T follicular helper cell (primary cell): ENCODE measurements at places on chromosomes 13 and 19.

DNA sequence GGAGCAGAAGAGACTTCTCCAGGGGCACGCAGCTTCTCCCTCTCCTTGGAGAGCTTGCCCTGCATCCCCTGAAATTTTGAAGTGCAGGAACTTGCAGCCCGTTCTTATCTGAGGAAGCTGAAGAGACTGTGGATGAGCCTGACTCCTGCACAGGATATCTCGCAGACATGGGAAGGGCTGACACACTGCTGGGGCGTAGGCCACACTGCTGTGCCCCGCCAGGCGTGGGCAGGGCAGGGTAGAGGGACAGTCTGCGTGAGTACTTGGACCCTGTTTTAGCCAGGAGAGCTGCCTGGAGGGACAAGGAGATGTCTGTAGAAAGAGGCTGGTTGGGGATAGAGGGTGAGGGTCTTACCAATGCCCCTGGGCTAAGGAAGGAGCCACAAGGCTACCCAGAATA lies 353.7 kb upstream of the NBEA start:
- no peak for DNase-seq

DNA sequence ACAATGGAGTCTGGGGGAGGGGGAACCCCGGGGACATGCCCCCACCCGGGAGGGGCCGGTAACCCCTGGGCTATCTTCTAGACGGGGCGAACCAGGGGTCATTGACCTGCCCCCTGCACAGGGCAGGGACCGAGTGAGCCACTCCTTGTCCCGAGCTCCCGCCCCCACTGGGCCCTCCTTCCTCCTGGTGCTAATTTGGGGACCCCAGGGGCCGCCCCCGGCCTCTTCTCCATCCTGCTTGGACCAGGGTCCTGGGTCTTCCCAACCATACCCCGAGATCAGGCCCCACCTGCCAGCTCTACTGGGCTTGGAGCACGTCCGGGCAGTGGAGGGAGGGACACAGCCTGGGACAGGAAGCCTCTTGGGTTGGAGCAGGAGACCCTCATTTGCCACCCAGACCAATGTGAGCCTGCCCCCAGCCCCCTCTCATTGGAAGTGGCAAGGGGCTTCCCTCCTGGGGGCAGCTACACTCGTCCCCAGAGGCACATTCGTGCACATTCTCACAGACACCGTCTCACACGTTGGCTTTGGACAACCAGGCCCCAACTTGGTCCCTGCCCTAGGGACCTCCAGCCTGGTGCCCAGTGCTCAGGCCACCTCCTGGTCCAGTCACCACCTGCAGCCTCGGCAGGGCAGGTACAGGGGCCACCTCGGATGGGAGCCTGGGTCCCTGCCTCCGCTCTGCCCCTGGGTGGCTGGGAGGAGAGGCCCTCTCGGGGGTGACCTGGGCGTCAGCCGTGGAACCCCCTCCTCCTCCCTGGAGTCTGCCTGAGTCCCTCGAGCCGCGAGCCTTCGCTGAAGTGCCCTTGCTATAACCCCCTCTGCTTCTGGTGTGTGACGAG lies 3.3 kb upstream of the MISP start:
- DNase-seq = no peak

DNA sequence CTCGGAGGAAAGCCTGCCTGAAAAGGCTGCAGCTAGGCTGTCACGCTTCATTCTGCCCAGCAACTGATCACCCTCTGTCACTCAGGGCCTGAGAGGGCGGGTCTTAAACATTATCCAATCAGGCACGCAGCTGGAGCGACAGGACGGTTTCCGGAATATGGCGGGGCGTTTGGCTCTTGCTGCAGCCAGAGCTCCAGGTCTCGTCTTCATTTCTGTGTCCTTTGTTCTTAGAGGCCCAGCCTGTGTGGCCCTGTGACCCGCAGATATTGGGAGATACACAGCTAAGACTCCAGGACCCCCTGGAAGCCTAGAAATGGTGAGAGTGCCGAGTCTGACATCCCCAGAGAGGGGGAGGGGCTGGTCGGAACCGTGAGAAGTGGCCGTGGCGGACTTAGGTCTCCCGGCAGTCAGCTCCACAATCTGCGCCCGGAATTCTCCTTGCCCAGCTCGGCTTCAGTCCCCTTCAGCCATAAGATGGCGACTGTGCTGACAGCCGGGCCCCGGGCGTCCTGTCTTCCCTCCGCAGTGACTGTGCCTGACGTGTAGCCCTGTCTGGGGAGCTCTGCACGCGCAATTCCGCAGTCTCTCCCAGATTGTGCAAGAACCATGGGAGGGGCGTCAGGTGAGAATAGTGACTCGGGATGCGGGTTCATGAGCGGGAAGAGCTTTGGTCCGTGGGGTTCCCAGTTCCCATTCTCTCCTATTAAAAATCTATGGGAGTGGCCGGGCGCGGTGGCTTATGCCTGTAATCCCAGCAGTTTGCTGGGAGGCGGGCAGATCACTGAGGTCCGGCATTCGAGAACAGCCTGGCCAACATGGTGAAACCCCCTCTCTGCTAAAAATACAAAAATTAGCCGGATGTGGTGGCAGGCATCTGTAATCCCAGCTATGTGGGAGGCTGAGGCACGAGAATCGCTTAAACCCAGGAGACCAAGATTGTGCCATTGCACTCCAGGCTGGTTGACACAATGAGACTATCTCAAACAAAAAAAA lies at the start of gene ZNF429:
TSS of gene ZNF429 (plus strand) at position 144 of the 993 bp plus-strand sequence. CDS start at position 314, 170 bp downstream.
- DNase-seq = peak; percentile 86

DNA sequence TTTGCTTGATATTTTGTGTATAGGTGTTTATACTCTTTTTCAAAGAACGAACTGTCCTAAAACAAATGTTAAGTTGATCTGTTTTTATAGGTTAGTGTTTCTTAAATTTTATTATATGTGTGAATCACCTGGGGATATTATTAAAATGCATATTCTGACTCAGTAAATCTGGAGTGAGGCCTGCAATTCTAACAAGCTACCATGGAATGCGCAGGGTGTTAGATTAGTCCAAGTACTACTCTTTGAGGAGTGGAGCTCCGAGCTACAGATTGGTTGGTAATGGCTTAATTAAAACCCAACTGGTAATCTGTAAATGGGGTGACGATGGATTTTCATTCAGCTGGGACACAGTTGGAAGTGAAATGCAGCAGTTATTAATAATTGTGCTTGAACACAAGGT lies 214.1 kb upstream of the UFM1 start:
- DNase-seq = no peak

- no peak for DNase-seq
Measured at GRCh38 chr13:27489456-27489855, 39.1 kb upstream of the MTIF3 start.

GRCh38 chr13:49292742-49293486 lies 45.2 kb downstream of the CDADC1 start:
- no peak for DNase-seq

DNA sequence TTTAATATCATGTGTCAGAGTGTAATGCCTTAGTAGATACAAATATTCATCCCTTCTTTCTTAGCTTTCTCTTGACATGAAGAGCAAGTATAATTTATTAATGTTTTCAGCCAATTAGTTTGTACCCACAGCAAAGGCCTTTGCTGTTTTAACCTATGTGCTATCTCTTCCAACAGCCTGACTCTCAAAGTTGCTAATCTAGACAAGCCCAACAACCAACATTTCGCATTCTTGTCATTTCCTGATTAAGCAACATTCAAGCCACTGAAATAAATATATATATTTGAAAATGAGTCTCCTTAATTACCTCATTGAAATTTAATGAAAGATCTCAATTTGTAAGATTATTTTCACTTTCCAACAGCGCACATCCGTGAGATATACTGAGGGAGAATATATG lies 18.5 kb downstream of the EPSTI1 start:
- DNase-seq = no peak

GRCh38 chr13:94309997-94310855 lies 169.3 kb downstream of the DCT start:
- no peak for DNase-seq

DNA sequence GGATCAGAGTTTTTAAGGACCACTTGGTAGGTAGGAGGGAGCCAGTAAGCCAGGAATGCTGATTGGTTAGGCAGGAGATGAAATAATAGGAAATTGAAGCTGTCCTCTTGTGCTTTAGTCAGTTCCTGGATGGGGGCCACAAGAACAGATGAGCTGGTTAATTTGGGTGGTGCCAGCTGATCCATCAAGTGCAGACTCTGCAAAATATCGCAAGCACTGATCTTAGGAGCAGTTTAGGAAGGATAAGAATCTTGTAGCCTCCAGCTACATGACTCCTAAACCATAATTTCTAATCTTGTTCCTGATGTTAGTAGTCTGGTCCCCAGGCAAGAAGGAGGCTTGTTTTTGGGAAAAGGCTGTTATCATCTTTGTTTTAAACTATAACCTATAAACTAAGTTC lies 117.9 kb upstream of the GPR12 start:
- no peak for DNase-seq

GRCh38 chr13:111945086-111945485 lies 121.9 kb upstream of the SOX1 start:
- no peak for DNase-seq

- DNase-seq = no peak
Measured at GRCh38 chr13:110700641-110701040, 5.3 kb downstream of the CARS2 start.

DNA sequence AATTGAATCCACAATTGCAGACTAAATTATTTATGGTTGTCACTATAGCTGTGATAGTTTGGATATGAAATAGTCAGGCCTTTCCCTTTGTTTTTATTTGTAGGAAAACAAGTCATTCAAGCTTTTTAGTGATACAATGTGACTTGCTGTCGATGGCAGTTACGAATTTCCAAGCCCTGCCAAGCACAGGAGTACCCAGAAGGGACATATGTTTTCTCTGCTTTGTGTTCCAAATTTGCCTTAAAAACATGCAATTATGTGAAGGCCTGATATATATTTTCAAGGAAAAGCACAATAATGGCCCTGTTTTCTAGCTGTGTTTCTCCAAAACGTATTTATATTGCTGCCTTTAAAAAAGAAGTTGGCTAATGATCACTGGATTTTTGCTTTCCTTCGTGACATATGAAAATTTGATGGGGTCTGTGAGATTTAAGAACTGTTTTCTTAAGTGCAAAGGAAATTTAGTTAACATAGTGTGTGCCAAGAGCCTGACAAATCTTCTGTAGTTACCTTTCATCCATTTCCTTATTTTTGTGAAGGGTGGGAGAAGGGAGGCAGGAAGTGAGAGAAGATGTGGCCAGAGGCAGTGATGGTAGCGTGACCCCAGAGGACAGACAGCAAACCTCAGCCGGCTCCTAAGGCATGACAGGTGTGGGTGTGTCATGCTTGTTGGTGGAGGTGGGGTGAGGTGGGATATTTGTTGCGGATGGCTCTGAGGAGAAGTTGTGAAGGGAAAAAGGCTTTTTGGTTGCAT lies 79.6 kb downstream of the TEX26 start:
- no peak for DNase-seq

GRCh38 chr19:3479177-3479833 lies 1.0 kb downstream of the SMIM24 start:
- peak; percentile 34 for DNase-seq

DNA sequence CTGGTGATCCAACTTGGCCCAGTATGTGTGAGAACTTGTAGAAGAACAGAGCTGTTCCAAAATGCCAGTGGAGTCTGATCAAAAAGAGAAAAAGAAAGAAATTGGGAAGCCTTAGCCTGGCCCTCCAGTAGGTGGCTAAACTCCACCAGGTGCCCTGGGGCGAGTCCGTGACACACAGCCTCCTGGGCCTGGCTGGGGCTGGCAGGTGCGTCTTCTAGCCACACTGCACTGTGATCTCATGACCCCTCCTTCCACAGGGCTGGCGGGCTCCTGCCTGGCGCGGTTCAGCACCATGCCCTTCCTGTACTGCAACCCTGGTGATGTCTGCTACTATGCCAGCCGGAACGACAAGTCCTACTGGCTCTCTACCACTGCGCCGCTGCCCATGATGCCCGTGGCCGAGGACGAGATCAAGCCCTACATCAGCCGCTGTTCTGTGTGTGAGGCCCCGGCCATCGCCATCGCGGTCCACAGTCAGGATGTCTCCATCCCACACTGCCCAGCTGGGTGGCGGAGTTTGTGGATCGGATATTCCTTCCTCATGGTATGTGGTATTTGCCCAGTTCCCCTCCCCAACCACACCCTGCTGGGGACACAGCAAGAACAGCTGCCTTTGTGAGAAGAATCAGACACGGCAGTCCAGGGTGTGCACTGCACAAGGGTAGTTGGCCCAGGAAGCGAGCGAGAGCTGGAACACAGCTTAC lies 53.7 kb downstream of the RAB20 start:
- no peak for DNase-seq

DNA sequence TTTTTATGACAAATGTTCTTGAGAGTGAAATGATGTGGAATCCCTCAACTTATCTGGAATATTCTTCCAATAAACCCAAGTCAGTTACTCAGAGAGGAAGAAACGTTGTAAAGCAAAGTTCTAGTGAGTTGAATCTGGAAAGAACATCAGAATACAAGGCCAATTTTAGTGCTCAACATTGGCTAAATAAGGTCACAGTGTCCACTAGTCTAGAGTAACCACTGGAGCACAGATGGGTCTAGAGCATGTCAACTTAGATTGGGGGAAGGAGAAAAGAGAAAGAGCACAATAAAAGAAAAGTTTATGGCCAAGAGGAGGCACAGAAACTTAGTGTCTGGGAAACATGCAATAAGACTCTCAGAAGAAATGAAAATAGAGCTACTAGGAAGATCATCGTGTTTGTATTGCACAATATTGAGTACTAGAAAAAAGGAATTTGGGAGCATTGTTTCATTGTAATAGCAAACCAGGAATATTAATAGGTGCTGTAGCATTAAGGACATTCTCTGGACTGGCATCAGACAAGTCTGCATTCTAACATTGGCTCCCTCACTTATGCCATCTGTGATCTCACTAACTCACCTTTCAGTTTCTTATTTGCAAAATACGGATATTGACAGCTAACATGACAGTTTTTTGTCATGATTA lies 1318.5 kb downstream of the PCDH9 start:
- DNase-seq = no peak

DNA sequence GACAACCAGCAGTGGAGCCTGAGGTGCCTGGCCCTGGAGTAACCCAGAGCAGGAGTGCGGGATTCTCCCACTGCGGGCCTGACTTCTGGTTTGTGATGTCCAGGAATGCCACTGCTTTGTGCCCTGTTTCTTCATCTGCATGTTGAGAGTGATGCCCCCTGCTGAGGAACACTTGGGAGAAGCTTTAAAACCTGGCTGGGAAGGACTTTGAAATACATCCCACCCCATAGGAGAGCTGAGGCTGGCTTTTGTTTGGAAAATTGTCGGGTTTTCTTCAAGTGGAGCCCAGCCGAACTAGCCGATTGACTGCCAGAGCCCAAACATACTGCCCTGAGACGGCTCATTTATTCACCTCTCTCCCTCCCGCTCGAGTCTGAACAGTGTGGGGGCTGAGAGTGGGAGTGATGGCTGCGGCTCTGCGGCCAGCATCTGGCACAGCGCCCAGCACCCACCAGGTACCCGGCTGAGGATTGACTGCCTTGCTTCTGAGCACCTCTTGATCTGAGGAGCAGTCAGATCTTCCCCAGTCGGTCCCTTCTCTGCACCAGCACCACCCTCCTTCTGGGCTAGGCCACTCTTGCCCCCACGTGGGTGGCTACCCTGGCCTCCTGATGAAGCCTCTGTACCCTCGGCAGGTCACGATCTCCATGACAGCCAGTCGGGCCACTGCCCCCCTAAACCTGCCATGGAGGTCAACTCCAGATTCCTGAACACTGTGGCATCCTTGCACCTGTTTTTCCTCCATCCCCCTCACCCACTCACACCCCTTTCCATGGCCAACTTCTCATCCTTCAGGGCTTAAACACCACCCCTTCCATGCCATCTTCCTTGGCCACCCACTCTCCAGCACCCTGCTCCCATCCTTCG lies 148.9 kb downstream of the SIPA1L3 start:
- no peak for DNase-seq

GRCh38 chr13:42101821-42102585 lies 53.6 kb downstream of the DGKH start:
- no peak for DNase-seq

GRCh38 chr13:41767801-41768200 lies 193.1 kb downstream of the VWA8 start:
- no peak for DNase-seq

GRCh38 chr19:39188960-39189359 lies 7.8 kb upstream of the NCCRP1 start:
- DNase-seq = no peak
